ENCODE measurements at places on chromosomes 7 and 10.

DNA sequence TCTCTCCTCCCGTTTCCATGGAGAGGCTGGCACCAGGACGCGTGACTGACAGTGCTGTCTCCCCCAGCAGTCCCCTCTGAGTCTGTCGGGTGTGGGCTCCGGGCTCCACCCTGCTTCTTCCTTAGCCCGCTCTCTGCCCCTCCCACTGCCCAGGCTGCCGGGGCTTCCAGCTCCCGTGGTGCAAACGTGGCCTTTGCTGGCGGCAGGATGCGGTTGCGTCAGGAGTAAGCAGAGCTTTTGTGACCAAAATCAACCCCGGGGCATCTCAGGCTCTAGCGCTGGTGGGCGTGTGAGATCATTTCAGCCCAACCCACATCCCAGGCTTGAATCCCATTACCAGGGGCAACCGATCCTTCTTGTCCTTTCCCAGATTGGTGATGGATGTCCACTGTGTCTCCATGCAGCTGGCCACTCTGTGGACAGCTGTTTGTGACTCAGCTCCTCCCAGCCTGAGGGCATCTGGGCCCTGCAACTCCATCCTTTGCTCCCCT is 28.2 kb downstream of the PTPRE start:
- DNase-seq: no peak

- no peak for DNase-seq
Observed at GRCh38 chr7:44707558-44708230, 41.0 kb upstream of the ZMIZ2 start.

DNA sequence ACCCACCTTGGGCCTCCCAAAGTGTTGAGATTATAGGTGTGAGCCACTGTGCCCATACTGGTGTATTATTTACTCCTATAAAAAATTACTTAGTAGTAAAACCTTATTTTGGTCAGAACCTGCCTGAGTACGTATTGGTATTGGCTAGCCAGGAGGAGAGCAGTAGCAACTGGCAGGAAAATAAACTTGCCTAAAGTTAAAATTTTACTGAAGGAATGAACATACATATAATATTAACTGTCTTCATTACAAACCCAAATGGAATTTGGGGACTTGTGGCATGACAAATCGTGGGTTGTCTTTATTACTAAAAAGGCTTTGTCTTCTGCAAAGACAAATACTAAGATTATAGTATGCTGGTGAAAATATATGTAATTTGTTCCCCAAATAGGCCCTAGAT is 8.4 kb downstream of the RAB18 start:
- DNase-seq: no peak

DNA sequence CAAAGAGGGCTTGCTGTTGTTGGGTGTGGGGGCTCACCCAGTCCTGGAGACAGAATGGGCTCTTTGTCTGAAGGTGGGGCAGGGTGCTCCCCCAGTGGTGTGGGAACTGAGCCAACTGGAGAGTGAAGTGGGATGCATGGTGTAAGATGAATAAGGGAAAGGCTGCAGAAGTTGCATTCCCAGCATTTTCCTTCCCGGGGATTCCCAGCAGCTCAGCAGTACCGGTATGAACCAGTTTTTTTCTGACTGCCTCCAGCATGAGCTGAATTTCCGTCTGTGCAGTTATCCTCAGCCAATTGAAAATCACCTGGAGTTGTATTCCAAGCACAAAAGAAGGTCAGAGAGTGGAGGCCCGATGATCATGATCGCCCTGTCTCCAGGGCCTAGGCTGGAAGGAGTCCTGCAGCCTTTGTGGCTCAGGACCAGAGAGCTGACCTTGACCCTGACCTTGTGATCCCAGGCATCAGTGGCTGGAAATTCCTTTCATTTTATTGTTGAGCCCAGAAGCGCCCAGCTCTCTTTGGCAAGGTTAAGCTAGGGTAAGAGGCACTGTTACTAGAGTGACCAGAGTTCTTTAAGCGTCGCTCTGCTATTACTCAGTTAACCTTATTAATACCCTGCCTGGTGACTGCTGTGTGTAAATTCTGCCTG is 33.4 kb downstream of the OGDH start:
- no peak for DNase-seq

DNA sequence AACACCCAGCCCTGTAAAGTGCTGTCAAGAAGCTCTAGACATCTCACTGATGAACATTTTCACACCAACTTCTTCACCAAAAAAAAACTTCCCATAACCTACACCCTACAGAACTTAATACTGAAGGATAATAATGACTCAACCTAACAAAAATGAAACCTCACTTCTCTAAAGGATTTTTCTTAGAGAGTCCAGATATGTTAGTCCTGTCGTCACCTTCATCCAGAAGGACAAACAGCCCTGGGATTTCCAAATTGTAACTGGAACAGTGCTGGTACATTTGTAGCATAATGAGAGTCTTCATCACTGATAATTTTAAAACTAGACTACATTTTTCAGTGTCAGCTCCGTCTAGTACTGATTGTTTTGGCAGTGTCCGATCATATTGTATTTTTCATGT is 528.6 kb upstream of the CELF2 start:
- DNase-seq: no peak

GRCh38 chr10:110699859-110700468 is 55.8 kb downstream of the RBM20 start:
- no peak for DNase-seq

DNA sequence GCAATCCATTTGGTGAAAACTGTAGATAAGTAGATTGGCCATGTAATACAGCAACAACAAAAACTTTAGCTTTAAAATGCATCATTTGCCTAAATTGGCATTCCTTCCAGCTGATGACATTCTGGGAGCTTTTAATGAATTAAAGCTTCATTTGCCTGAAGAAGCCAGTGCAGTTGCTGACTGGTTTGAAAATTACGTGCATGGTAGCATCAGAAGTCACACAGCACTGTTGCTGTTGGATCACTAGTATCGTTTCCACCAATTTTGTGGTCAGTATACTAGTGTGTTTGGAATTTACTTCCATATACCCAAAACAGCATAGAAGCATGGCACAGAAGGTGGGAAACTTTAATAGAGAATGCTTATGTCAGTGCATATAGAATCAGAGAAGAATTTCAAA is 194.9 kb downstream of the ETV1 start:
- no peak for DNase-seq

- DNase-seq: no peak
Observed at GRCh38 chr10:124339119-124340032, 79.3 kb downstream of the OAT start.

DNA sequence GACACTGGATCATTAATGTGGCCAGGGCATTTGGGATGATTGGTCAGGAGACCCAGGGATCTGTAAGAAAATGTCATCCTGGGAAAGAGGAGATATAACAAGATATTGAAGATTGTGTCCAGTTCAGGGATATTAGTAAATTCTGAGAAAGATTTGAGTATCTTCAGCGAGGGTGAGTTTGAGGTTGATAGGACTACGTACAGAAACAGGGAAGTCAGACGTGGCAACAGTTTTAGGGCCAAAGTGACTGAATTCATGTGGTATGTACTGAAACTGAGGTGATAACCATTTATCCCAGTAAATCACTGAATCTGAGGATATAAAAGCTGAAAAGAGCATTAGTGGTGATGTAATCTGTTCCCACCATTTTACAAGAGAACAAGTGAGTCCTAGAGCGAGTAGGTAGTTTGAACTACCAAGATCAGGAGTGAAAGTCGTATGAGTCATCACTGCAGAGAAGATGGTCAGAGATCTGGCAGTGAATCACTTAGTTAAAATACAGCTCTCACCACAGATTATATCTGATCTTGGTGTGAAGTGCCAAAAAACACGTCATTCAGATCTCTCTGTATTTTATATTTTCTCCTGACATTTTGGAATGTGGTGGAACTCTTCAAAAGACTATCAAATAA is 220.5 kb downstream of the CDK14 start:
- DNase-seq: no peak

DNA sequence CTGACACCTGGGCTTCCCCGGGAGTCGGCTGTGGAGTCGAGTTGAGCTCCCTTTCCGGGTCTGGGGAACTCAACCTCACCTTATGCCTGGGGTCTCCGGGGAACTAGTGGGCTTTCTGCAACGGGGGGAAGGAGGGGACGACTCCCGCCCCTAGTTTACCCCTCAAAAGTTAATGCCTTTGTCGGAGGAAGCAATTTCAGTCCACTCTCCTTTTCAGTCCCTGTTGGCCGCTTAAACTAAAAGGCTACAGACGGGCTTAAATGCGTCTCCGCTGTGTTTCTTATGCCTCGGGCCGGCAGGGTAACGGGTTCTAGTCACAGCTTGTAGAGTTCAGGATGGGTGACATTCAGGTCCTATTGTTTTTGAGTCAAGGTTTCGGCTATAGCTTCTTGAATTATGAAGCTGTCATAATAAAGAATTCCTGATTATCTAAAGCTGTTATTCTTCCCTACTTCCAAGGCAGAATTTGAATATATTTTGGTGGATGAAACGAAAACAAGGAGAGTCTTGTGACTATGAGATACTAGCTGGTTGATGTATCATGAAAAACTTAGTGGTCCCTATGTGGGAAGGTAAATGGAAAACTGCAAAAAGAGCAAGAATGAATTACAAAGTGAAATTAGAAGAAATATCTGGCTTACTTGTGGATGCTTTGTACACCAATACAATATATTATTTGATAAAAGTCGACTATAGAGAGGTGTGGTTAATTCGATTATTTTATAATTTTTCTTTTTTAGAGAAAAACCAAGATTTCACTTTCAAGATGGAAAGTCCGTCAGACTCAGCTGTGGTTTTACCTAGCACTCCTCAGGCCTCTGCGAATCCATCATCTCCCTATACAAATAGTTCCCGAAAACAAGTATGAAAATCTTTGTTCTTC is 495 bp downstream of the SFR1 start:
- DNase-seq: no peak

GRCh38 chr10:106577266-106577665 is 587.2 kb downstream of the SORCS1 start:
- no peak for DNase-seq

DNA sequence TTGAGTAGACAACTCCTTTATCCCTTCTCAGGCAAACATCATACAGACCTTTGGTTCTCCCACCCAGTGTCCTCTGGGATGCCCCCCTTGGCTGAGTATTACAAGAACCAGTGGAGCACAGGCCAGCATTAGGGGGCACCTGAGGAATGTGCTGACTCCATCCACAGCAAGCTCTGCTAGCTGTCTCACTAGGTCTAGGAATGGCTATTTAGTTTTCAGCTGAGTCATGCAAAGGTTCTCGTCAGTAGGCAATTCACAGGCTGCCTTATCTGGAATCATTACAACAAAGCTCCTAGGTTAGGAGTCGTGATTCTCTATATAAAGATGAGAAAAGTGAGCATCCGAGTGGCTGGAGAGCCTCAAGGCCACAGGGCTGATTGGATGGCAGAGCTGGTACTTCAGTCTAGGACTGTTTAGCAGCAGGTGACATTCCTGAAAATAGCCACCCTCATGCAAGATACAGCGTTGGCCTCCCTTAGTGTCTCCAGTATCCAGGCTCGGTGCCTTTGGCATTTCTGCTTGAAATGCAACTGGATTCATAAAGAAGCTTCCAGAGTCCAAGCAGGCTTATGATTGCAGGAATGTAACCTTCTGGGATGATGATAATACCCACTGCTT is 75.8 kb downstream of the CDCA7L start:
- no peak for DNase-seq

DNA sequence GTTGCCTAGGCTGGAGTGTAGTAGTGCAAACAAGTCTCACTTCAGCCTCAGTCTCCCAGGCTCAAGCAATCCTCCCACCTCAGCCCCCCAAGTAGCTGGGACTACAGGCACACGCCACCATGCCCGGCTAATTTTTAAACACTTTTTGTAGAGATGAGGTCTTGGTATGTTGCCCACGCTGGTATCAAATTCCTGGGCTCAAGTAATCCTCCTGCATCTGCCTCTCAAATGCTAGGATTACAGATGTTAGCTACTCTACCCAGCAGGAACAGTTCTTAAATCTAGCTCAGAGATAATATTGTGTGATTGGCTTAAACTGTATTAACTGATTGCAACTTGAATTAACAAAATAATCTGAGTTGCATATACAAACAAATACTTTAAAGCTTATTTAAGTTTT is 82.9 kb downstream of the CDK14 start:
- no peak for DNase-seq

GRCh38 chr10:62805231-62806099 is 945 bp downstream of the ADO start:
- DNase-seq: no peak

Data from activated CD4-positive, CD25-positive, alpha-beta regulatory T cell (primary cell).